ENCODE measurements at places on chromosomes 11 and 22. TPM values are rescaled to one million over a fixed set of nuclear protein-coding genes. Genes with fewer than 3 reads are reported as not detected.

Gene HORMAD2
- not detected for total RNA-seq

Gene GPR83
- 0.38 TPM for total RNA-seq

Gene IGSF9B
- total RNA-seq: 6.1 TPM

Gene MRGPRF
- total RNA-seq: 6.5 TPM

Gene LRRN4CL
- total RNA-seq: 0.14 TPM

Gene OLFML1
- not detected for total RNA-seq

Measured in H7 (cell line).